GM12892 (cell line): ENCODE measurements at places on chromosomes 2 and 18.

- DNase-seq = no peak
These were observed 223.4 kb upstream of the SMAD2 start for GRCh38 chr18:48153613-48154481.

GRCh38 chr2:106356291-106356690 is 111.9 kb downstream of the RGPD3 start:
- no peak for DNase-seq

GRCh38 chr2:53173698-53174455 is 593.7 kb upstream of the CHAC2 start:
- DNase-seq = no peak

DNA sequence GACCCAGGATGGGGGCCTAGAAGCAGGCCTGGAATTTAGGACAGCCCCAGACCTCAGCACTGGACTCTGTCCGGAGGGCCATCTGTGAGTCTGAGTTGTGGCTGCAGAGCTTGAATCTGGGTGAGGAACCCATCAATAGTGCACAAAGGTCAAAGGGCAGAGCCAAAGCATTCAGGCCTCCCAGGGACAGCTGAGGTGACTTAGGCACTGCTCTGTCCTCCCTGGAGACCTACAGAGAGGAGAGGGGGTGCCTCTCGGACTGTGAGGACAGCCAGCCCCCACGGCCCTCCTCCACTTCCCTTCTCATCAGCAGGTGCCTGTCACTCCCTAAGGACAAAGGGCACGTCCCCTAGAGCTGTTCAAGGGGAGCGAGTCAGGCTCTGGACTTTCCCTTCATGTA is 25.1 kb upstream of the PRLH start:
- DNase-seq = no peak

DNA sequence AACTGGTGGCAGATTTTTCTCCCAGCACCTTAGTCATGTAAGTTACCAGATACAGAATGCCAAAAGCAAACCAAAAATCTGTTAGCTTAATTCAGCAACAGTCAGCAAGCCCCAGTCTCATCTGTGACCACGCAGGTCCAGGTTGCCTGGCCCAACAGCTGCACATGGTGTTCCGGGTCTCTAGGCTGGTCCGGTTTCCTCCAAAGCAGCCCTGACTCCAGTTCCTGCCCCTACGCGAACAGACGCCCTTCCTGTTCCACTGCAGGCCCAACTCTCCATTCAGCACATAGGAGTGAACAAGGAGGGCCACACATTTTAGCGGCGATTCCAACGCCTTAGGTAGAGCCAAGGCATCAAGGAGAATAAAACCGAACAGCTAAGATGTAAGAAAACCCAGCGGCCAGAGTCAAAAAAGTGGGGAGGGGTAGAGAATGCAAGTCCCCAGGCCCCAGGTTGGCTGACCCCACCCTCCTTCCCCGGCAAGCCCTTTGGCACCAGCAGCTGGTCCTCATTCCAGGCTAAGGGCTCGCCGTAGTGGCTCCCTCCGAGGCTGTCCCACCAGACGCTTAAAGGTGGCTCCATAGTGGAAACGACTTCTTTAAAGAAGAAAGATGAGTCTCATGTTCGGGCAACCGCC is 1.5 kb downstream of the STK25 start:
- no peak for DNase-seq

- DNase-seq = no peak
These were observed 305.9 kb upstream of the VWC2L start for GRCh38 chr2:214104967-214105366.
